ENCODE measurements at places on chromosomes 16 and 17. TPM values are rescaled to one million over a fixed set of nuclear protein-coding genes. Genes with fewer than 3 reads are reported as not detected.

Gene G6PC1
- not detected for total RNA-seq

GRCh38 chr16:64098451-64098850, 1023.4 kb downstream of the CDH11 start:
- no peak for DNase-seq

Gene C17orf58
- 0.96 TPM for total RNA-seq

GRCh38 chr16:528111-529011, 849 bp downstream of the CAPN15 start:
- DNase-seq = peak; percentile 30

Gene FNDC8
- total RNA-seq = not detected

- no peak for DNase-seq
Observed at GRCh38 chr17:63758428-63758827, 15.0 kb downstream of the CCDC47 start.

DNA sequence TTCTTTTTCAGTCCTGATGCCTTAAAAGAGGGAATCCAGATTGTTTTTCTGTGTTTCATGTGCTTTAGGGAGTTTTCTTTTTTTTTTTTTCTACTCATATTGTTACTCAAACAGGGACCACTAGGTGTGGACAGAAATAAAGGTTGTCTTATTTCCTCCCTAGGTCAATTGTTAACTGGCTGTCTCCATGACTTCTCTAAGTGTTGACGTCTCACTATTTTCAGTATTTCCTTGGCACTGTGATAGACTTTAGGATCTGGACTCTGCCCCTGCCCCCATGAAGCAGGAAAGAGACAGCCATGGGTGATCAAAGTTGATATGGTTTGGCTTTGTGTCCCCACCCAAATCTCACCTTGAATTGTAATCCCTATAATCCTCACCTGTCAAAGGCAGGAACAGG, 73.7 kb downstream of the AKAP1 start:
- DNase-seq = no peak

GRCh38 chr17:42088736-42089135, 9.5 kb downstream of the ZNF385C start:
- DNase-seq = no peak

Gene KCNJ18
- not detected for total RNA-seq

DNA sequence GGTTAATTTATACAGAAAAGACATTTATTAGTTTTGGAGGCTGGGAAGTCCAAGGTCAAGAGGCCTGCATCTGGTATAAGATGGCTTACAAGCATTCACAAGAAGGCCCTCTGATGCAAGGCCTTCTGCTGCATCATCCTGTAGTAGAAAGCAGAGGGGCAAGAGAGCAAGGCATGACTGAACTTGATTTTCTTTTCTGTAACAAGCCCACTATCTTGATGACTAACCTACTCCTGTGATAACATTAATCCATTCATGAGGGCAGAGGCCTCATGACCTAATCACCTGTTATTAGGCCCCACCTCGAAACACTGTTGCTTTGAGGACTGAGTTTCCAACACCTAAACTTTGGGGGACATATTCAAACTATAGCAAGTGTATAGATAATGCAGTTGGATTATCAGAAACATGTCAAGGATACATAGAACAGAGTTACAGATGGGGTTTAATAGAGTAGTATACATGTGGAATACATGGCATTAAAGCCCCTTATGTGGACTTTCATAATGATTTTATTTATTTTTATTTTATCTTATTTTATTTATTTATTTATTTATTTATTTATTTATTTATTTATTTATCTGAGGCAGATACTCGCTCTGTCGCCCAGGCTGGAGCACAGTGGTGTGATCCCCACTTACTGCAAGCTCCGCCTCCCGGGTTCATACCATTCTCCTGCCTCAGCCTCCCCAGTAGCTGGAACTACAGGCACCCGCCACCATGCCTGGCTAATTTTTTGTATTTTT, 88.2 kb downstream of the CHD9 start:
- no peak for DNase-seq

Gene LRRC75A
- 7.9 TPM for total RNA-seq

GRCh38 chr17:69552986-69553667, 138.6 kb downstream of the MAP2K6 start:
- no peak for DNase-seq

GRCh38 chr17:77210331-77210730, 69.6 kb downstream of the SEC14L1 start:
- no peak for DNase-seq

Gene METTL2A
- total RNA-seq = 29.4 TPM

Gene ADAMTS18
- total RNA-seq = 6.3 TPM

Gene ALOX12
- not detected for total RNA-seq

- DNase-seq = no peak
Observed at GRCh38 chr17:78954684-78955083, 25.0 kb downstream of the LGALS3BP start.

Gene TP53TG3F
- 0.48 TPM for total RNA-seq

Gene SCNN1B
- 1.2 TPM for total RNA-seq

DNA sequence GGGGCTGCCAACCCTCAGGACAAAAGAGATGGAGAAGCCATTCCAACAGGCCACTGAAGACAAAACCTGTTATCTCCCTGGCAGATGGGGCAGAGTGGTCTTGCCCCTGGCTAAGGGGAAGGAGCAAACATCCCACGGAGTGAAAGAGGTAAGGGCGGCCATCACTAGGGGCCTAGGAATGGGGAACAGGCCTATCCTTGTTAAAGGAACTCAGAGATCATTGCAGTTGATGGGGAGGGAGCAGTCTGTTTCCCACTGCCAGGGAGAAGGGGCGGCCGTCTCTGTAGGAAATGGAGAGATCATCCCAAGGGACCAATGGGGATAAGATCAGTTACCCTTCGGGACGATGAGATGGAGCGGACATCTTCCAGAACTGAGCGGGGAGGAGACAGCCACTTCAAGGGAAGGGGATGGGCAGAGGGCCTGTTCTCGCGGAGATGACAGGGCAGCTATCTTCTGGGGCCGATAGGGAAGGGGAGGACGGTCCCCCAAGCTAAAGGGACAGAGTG, 581 bp upstream of the TMEM208 start:
- DNase-seq = no peak

Measured in umbilical cord (tissue), 2 donors.